M059J (cell line): ENCODE measurements at places on chromosomes 4 and X.

DNA sequence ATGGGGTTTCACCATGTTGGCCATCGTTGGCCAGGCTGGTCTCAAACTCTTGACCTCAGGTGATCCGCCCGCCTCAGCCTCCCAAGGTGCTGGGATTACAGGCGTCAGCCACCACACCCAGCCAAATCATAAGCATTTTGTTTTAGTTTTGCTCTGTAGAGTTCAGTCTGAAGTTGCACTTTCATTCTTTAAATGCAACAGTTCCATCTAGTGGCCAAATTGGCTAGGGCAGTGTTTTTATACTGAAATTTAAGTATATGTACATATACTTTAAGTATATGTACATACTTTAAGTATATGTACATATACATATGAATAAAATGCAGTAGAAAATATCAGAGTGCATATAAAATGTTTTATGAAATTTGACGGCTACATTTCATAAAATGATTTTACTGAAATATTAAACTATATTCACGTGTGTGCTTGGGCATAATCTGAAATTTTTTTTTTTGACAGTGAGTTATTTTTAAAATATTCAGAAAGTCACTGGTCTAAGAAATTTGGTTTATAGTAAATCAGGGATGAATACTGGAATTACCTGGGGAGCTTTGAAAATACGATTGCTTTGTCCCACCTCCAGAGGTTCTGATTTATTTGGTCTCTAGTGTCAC, 145.5 kb downstream of the NWD2 start:
- peak; percentile 51 for DNase-seq

DNA sequence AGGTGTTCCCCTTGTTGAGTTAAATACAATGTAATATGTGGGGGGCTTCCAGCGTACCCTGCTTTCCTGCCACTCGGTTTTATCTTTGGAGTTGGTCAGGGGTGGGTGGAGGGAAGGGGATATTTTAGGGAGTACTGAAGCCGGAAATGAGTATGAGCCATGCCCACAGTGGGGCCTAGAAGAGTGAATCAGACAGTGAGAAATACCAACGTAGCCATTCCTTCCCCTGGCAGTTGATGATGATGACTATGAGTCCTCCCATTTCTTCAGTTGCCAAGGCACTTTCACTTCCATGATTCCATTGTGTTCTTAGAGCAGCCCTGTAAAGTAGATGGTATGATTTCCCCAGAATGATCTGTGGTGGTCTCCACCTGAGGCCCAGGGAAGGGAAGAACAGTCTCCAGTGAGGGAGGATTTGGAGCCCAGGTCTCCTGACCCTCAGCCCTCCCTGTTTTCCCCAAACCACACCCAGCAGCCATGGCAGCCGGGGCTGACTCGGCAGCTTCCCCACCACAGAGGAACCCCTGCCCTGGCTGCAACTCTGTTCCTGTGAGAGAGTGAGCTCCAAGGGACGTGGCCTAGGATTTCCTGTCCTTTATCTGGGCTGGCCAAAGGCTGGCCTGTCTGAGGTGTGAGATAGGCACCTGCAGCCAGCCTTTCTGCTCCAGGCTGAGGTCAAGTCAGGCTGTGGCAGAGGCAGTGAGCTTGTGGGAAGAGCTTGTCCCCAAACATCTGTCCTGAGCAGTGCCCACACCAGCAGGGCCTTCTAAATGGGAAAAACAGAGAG, 52.7 kb downstream of the STARD8 start:
- peak; percentile 93 for DNase-seq

- DNase-seq = no peak
Observed at GRCh38 chrX:39169976-39170375, 368.7 kb downstream of the MID1IP1 start.

DNA sequence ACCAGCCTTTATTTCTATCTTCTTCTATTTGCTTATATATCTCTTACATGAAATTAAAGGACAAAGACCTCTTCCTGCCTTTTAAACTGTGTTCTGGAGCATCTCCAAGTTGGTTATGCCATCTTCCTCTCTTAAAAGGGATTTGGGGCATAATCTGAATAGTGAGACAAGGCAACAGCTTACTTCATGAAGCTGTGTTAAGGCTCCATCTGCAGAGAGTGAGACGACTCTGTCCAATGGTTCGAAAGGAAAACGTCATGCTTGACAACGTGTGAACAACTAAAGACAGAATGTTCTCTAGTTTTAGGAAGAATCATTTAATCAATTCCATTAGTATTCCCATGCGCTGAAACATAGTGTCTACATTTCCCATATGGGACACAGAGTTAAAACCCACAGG, 59.4 kb downstream of the GPM6A start:
- no peak for DNase-seq

GRCh38 chr4:113784497-113785250, 23.1 kb upstream of the CAMK2D start:
- DNase-seq = peak; percentile 96

DNA sequence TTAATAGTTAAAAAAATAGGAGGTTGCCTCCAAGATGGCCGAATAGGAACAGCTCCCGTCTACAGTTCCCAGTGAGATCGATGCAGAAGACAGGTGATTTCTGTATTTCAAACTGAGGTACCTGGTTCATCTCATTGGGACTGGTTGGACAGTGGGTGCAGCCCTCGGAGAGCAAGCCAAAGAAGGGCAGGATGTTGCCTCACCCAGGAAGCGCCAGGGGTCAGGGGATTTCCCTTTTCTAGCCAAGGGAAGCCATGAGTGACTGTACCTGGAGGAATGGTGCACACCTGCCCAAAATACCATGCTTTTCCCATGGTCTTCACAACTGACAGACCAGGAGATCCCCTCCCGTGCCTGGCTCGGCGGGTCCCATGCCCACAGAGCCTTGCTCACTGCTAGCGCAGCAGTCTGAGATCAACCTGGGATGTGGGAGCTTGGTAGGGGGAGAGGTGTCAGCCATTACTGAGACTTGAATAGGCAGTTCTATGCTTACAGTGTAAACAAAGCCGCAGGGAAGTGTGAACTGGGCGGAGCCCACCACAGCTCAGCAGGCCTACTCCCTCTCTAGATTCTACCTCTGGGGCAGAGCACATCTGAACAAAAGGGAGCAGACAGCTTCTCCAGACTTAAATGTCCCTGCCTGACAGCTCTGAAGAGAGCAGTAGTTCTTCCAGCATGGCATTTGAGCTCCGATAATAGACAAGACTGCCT, 47.5 kb downstream of the PPA2 start:
- no peak for DNase-seq
